Adrenal gland (tissue), 19 donors: ENCODE measurements at places on chromosomes 7 and 10.

DNA sequence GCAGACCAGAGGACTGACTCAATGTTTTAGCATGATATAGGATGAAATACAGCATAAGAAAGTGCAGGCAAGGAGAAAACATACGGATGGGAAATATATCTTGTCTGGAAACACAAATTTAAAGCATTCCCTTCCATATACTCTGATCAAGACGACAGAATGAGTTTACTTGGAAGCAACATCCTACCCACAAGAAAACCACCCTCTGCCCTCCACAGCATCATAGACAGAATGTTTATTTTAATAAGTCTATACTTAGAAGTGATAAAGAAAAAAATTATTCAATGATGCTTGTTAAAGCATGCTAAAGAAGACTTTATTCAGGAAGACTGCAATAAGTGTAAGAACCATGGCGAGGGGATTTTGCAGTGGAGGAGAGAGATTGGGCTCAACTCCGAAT lies 32.4 kb upstream of the HIBADH start:
- H3K4me1 ChIP-seq = peaks cover 6% of the 10 kb centered on the region
- no peaks in the 10 kb centered on the region for H3K27me3 ChIP-seq
- no peak for DNase-seq
- no peak overlapping the region for H3K27ac ChIP-seq
- H3K4me3 ChIP-seq = no peak overlapping the region

DNA sequence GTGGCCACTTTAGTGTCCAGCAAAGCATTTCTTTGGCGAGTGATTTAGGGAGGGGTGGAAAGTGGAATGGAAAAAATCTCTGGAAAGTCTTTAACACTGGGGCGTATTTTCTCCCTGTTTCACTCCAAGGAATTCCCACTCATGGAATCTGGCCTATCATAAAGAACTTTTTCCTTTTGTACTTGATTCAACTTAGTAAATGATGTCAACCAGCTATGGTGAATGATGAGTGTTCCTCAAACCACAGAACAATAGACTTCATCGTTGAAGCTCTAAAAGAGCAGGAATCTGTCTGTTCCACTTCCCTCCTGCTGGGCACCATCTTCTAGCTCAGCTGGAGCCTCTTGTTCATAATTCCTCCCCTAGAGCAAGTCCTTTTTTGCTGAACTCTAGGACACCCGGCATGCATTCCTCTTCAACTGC lies 66.5 kb downstream of the EPDR1 start:
- DNase-seq = no peak
- peaks cover 6% of the 10 kb centered on the region for H3K4me1 ChIP-seq
- no peak overlapping the region for H3K4me3 ChIP-seq
- no peaks in the 10 kb centered on the region for H3K36me3 ChIP-seq
- H3K27me3 ChIP-seq = no peaks in the 10 kb centered on the region

GRCh38 chr7:79590916-79591623 lies 137.6 kb upstream of the MAGI2 start:
- DNase-seq = no peak
- no peak overlapping the region for H3K27ac ChIP-seq
- H3K4me3 ChIP-seq = no peak overlapping the region
- H3K4me1 ChIP-seq = no peaks in the 10 kb centered on the region
- H3K27me3 ChIP-seq = no peaks in the 10 kb centered on the region

- H3K27ac ChIP-seq = no peak overlapping the region
- H3K27me3 ChIP-seq = no peaks in the 10 kb centered on the region
- no peaks in the 10 kb centered on the region for H3K4me1 ChIP-seq
- no peak for DNase-seq
- H3K4me3 ChIP-seq = no peak overlapping the region
These were observed 433.6 kb upstream of the GALNT17 start for GRCh38 chr7:70698219-70698832.

- H3K27me3 ChIP-seq = no peaks in the 10 kb centered on the region
- no peak for DNase-seq
- no peak overlapping the region for H3K4me3 ChIP-seq
- peaks cover 16% of the 10 kb centered on the region for H3K4me1 ChIP-seq
These were observed 159.2 kb downstream of the PRKG1 start for GRCh38 chr10:51233337-51234100.

DNA sequence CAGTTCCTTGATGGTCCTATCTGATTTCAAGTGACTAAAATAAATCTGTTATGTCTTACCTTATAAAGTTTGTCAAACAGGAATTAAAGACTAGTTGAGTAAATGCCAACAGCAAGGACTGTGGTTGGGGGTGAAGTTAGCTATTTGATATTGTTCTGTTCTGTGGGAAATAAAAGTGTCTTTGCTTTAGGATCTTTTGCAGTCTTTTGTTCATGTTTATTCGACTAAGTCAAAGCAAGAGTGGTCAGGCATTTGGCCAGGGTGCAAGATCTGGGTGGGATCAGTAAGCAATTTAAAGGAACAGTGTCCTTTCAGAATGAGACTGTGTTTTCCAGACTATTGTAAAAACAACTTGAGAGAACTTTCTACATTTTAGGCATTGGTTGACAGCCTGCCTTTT lies at the start of gene COL28A1:
COL28A1 (minus strand) TSS at position 183 of the 400 bp plus-strand sequence. CDS start 2,998 bp downstream, outside the sequence.
- H3K4me3 ChIP-seq = no peak within 1 kb of the TSS
- no peak for DNase-seq
- no peaks in the 10 kb centered on the region for H3K27me3 ChIP-seq
- no peak within 1 kb of the TSS for H3K27ac ChIP-seq
- H3K4me1 ChIP-seq = no peaks in the 10 kb centered on the region
- H3K36me3 ChIP-seq = no peaks in the 10 kb centered on the region

GRCh38 chr7:2471396-2471795 lies 4.8 kb downstream of the GRIFIN start:
- peak; percentile 57 for DNase-seq
- no peak overlapping the region for H3K4me3 ChIP-seq
- peaks cover 4% of the 10 kb centered on the region for H3K27me3 ChIP-seq
- no peaks in the 10 kb centered on the region for H3K36me3 ChIP-seq

GRCh38 chr10:133279326-133280226 lies 2.9 kb upstream of the ADAM8 start:
- no peak overlapping the region for H3K27ac ChIP-seq
- no peaks in the 10 kb centered on the region for H3K36me3 ChIP-seq
- peaks cover 26% of the 10 kb centered on the region for H3K4me1 ChIP-seq
- no peaks in the 10 kb centered on the region for H3K27me3 ChIP-seq
- DNase-seq = no peak
- no peak overlapping the region for H3K4me3 ChIP-seq

- no peaks in the 10 kb centered on the region for H3K4me1 ChIP-seq
- DNase-seq = peak; percentile 43
- no peaks in the 10 kb centered on the region for H3K36me3 ChIP-seq
- H3K27ac ChIP-seq = no peak overlapping the region
These were observed 35.4 kb upstream of the KNDC1 start for GRCh38 chr10:133124357-133125211.

DNA sequence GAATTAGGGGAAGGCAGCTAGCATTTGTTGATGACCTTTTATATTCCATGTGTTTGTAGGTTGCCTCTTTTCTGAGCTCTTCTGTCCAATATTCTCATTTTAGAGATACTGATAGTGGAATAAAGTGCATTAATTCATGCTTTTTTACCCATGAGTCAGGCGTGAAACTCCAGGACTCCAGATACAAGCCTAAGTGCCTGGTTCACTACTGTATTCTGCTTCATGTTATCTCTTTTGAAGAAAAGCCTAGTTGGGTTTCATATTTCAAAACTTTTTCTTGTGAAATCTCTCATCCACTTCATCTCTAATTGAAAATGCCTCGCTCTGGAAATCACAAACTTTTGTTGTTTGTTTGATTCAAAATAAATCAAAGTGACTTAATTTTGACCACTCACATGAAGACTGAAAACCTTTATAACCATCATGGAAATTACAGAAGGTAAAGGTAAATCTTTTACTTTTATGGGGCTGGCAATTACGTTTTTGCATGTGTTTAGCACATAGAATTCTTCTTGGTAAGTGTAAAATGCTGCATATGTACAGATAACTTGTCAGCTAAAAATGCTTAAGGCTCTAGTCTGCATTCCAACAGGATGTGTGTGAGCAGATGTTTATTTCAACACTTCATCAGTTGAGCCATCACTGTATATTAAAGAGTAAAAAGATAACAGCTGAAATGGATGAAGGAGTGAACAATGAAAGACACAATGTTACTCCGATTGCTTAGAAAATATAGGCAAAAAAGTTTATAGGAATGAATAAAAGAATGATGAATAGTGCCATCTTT lies 961.8 kb upstream of the CELF2 start:
- no peak overlapping the region for H3K27ac ChIP-seq
- H3K4me1 ChIP-seq = no peaks in the 10 kb centered on the region
- no peaks in the 10 kb centered on the region for H3K36me3 ChIP-seq
- DNase-seq = no peak

- no peak for DNase-seq
- H3K36me3 ChIP-seq = no peaks in the 10 kb centered on the region
- H3K27me3 ChIP-seq = no peaks in the 10 kb centered on the region
- no peak overlapping the region for H3K4me3 ChIP-seq
These were observed 12.3 kb upstream of the TSPAN14 start for GRCh38 chr10:80441831-80442230.

- no peak for DNase-seq
- H3K27me3 ChIP-seq = no peaks in the 10 kb centered on the region
- no peak overlapping the region for H3K27ac ChIP-seq
- no peaks in the 10 kb centered on the region for H3K4me1 ChIP-seq
These were observed 439.3 kb downstream of the RPS24 start for GRCh38 chr10:78473006-78473405.

DNA sequence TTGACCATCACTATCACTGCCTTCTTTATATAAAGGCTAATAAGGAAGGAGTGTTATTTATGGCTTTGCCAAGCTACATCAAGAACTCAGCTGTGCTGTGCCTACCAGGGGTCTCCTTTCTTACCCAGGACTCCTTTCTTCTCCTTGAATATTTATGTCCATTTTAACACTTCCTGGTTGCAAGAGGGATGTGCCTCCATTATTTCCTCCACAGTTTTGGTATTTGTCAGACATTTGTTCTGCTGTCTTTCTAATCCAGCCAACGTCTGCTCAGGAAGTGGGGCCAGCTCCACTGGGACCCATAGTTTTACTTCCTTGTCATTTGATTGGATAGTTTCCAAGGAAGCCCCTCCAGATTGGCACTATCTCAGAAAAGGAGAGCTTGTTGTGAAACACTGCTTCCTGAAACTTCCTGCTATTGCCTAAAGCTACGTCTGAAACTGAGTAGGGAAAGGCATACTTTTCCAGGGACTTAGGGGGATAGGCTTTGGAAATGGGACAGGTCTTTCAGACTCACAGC lies 6.6 kb upstream of the STRIP2 start:
- H3K27ac ChIP-seq = no peak overlapping the region
- no peak overlapping the region for H3K4me3 ChIP-seq
- no peaks in the 10 kb centered on the region for H3K4me1 ChIP-seq
- no peaks in the 10 kb centered on the region for H3K27me3 ChIP-seq

DNA sequence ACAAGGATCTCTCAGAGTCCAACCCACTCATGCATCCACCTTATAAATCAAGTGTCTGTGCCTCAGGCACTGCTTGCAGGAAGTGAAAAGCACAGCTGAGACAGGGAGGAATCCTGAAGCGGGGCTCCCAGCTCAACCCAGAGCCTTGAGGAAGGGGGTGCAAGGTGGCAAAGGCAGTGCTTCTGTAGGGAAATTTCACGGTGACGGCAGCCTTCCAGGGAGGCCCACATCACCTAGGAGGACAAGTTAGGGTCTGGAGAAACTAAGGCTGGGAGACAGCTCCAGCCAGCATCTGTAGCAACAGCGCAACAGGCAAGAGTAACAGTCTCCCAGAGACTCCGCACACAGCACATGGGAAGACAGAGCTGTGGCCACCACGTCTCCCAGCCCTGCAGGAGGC lies 2.7 kb downstream of the AOC1 start:
- DNase-seq = no peak
- H3K27me3 ChIP-seq = no peaks in the 10 kb centered on the region
- peaks cover 7% of the 10 kb centered on the region for H3K4me1 ChIP-seq
- H3K4me3 ChIP-seq = no peak overlapping the region
- H3K27ac ChIP-seq = no peak overlapping the region

GRCh38 chr7:85719981-85720953 lies 533.4 kb upstream of the SEMA3D start:
- H3K36me3 ChIP-seq = no peaks in the 10 kb centered on the region
- H3K4me3 ChIP-seq = no peak overlapping the region
- no peaks in the 10 kb centered on the region for H3K27me3 ChIP-seq
- H3K4me1 ChIP-seq = no peaks in the 10 kb centered on the region

GRCh38 chr7:155333346-155334234 lies 35.9 kb downstream of the INSIG1 start:
- no peaks in the 10 kb centered on the region for H3K27me3 ChIP-seq
- H3K4me3 ChIP-seq = no peak overlapping the region
- no peaks in the 10 kb centered on the region for H3K4me1 ChIP-seq

DNA sequence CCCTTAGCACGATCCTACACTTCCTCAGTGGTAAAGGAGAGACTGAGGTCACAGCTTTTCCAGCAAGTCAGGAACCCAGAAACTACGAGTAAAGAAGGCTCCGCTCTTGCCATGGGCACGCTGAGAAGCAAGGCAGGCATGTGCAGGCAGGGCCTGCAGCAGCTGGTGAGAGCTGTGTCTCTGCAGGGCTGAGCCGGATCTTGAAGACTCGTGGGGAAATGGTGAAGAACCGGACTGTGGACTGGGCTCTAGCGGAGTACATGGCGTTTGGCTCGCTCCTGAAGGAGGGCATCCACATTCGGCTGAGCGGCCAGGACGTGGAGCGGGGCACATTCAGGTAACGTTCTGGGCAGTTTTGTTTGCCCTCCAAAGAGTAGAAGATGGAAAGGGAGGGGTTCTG lies 51.9 kb upstream of the ZMIZ2 start:
- H3K36me3 ChIP-seq = no peaks in the 10 kb centered on the region
- no peaks in the 10 kb centered on the region for H3K27me3 ChIP-seq
- no peak for DNase-seq
- H3K4me3 ChIP-seq = no peak overlapping the region

DNA sequence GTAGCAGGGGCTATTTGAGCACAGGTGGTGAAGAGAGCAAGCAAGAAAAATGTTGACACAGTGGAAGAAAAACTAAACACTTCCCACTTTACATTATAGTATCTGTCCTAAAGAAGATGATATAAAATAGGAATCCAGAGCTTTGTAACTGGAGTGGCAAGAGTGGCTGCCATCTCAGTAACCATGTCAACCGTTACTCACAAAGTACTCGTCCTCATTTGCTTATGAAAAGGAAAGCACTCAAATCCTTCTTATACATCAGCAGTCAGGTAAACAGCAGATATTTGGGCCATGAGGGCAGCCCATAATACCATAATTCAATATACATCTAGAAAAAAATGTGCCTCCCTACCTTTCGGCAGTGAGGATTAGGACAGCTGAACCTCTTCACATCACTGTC lies 70.1 kb downstream of the RNF216 start:
- H3K4me1 ChIP-seq = no peaks in the 10 kb centered on the region
- no peaks in the 10 kb centered on the region for H3K36me3 ChIP-seq
- H3K27me3 ChIP-seq = no peaks in the 10 kb centered on the region
- DNase-seq = no peak
- no peak overlapping the region for H3K4me3 ChIP-seq
